NCI-H1048 (cell line): ENCODE measurements at places on chromosomes 16 and 17.

DNA sequence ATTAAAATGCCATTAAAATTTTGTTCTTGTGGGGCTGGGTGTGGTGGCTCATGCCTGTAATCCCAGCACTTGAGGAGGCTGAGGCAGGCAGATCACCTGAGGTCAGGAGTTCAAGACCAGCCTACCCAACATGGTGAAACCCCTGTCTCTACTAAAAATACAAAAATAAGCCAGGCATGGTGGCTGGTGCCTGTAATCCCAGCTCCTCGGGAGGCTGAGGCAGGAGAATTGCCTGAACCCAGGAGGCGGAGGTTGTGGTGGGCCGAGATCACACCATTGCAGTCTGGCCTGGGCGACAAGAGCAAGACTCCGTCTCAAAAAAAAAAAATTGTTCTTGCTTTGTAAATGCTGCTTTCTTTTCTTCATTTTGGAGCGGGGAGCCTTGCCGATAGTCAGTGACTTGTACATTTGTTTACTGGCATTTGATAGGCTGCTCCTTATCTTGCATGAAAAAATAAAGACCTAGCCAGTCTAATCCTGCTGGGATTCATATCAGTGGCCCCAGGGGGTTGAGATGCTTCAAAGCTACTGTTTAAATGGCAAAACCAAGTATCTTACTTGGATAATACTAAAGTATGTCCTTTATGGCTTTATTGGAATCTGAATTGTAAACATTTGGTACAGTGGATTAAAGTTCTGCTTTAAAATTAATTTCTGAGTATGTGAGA, 3.3 kb upstream of the CLTC start:
- no peak for DNase-seq

DNA sequence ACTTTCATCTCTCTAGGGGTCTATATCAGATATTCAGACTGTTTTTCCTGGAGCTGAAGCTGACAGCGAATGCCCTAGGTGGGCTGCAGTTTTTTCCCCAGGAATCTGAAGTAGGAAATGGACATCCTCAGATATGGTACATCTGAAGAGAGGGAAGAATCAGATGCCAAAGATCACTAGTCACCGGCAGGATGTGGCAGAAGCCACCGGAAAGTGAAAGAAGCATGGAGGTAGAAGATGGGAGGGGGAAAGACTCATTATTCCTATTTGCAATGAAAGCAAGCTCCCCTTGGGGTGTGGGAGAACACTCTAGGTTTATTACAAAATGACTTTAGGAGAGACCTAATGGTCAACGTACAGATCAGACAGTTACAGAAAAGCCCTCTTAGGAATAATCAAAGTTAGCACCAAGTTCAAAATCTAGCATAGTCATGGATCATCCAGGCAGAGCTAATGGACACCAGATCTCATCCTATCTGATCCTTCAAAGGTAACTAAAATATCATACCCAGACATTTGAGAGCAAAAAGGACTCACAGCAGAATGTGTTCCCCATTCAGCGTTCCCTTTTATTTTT, 110.7 kb downstream of the HS3ST3A1 start:
- DNase-seq, result no peak

DNA sequence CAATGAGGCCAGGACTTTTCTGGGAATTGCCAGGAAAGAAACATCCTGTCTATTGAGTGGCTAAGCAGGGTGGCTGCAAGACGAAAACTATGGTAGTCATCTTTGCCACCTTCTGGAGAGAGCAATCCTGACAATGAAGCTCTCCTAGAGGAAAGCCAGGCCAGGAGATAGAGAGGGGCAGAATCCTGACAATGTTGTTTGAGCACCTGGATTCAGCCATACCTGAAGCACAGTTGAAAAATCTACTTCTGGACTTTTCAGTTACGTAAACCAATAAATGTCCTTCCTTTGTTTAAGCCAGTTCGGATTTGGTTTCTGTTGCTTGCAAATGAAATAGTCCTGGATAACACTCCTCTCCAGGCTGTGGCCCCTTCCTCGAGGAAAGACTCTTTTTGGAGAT, 9.4 kb downstream of the P2RX1 start:
- no peak for DNase-seq

- DNase-seq, result no peak
Observed at GRCh38 chr17:43334738-43335402, 63.9 kb upstream of the ARL4D start.

GRCh38 chr17:3318336-3318735, 20.2 kb upstream of the OR3A1 start:
- DNase-seq, result no peak

- DNase-seq, result no peak
Observed at GRCh38 chr17:29215717-29216116, 30.9 kb upstream of the CRYBA1 start.

- DNase-seq, result no peak
Observed at GRCh38 chr17:81317961-81318605, 23.0 kb upstream of the SLC38A10 start.

GRCh38 chr17:72397687-72398086, 276.9 kb downstream of the SOX9 start:
- no peak for DNase-seq

DNA sequence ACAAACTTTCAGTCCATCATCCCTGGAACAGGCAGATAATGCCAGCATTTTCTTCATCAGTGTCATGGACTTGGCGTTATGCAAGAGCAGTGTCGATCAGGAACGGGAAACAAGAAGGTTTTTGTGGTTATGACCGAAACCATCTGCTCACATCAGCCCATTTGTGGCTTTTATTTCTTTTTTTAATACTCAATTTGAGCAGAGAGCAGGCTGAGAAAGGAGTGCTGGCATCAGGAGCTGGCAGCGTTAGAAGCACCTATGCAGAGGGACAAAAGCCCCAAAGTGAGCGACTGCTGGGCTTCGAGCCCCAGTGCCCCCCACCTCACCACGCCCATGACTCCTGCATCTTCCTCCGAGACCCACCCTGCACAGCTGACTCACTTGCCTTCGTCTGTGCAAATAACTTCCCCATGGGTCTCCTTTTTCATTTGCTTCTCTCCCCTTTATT, 16.2 kb upstream of the CD300E start:
- no peak for DNase-seq

DNA sequence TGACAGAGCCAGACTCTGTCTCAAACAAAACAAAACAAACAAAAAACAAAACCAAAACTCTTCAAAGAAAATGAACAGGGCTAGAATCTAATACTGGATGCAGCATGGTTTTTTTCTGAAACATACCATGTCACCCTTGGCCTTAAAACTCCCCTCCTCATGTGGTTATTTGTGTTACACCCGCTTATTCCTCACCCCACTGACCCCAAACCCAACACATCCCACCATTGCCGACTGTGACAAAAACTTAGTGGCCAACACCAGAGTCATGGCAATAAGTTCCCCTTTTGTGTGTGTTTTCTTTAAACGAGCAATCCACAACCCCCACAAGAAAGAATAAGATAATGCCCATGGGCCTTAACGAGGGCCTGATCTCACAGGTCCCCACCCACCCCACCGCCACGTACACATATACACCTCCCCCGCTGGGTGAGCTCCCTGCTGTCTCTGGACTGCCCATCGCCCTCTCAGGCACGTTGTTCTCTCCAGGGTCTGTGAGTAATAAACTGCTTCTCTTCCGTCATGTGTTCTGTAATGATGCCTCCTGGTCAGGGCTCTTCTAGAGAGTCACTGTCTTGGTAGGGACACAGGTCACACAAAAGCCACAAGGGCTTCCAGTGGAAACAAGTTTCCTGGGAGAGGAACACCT, 16.8 kb upstream of the ENGASE start:
- no peak for DNase-seq
